HT1080 (cell line): ENCODE measurements at places on chromosomes 7 and 10.

GRCh38 chr7:73366127-73366526 is 38.2 kb downstream of the FKBP6 start:
- no peak for DNase-seq

- peak; percentile 44 for DNase-seq
These were observed 90.2 kb downstream of the FRMD4A start for GRCh38 chr10:14240253-14241189.

GRCh38 chr7:3589752-3590151 is 288.7 kb downstream of the SDK1 start:
- DNase-seq = no peak

DNA sequence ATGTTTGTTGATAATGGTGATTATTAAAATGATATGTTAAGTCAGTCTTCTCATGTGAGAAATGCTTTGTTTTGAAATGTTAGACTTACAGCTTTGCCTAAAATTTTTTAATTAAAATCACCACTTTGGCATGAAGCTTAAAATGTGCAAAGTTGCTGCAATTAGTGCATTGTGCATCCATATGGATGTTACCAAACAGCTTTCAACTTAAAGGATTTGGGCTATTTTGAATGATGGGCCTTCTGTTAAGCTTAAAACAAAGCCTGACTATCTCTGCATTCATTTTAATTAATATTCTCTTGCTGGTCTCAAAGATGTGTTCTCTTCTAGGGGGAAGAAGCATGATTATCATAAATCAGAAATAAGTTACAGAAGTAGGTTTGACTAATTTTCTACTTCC is 64.6 kb upstream of the FZD1 start:
- no peak for DNase-seq

GRCh38 chr7:116120839-116121238 is 89.5 kb upstream of the TES start:
- no peak for DNase-seq

- no peak for DNase-seq
These were observed 227.4 kb downstream of the CELF2 start for GRCh38 chr10:11245095-11245479.

DNA sequence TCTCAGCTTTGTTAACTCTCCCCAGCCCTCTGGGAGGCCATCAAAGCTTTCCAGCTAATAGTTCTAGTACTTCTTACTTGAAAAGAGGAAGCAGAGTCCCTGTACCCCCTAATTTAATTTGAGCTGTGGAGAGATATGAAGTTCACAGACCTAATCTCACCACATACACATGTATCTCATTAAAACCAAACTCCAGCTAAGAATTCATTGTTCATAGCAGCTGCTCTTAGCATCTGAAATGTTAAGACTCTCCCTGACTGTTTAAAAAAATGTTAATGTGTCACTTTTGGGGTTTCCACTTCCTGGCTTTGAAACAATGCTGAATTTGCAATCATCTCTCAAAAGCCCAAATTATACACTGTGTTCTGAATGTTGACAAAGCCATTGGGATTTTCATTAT is 16.2 kb upstream of the MRC1 start:
- DNase-seq = no peak

DNA sequence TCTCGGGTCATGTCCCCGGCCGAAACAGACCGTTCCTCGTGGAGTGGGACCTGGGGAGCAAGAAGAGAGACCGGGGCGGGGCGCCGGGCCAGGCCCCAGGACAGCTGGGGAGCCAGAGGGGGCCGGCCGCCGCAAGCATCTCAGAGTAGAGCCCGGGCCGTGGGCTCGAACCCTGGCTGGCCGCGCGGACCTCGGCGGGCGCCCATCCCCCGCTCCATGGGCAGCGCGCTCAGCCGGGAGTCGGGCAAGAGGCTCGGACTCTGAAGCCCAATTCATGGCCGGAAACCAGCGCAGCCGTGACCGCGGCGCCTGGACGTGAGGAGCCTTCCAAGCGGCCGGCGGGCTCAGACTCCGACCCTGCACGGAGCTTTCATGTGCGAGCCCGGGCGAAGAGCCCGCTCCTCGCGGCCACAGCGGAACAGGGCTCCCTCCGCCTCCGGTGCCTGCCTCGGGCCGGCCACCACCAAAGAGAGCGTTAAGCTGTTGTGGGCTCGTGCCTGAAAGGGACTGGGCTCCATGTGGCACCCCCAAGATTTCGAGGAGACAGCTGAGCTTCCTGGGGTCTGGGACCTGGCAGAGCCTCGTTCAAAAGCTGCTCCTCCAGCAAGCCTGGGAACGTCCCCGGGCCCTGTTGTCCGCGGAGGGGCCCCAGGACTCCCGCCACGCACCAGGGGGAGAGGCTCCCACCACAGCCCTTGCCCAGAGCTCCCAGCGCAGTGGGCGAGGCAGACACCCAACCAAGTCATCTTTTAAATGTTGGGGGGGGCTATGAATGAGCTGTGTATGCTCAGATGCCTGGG is 757 bp upstream of the GRID1 start:
- DNase-seq = no peak

GRCh38 chr7:151700586-151701165 is 176.2 kb downstream of the PRKAG2 start:
- DNase-seq = peak; percentile 64

DNA sequence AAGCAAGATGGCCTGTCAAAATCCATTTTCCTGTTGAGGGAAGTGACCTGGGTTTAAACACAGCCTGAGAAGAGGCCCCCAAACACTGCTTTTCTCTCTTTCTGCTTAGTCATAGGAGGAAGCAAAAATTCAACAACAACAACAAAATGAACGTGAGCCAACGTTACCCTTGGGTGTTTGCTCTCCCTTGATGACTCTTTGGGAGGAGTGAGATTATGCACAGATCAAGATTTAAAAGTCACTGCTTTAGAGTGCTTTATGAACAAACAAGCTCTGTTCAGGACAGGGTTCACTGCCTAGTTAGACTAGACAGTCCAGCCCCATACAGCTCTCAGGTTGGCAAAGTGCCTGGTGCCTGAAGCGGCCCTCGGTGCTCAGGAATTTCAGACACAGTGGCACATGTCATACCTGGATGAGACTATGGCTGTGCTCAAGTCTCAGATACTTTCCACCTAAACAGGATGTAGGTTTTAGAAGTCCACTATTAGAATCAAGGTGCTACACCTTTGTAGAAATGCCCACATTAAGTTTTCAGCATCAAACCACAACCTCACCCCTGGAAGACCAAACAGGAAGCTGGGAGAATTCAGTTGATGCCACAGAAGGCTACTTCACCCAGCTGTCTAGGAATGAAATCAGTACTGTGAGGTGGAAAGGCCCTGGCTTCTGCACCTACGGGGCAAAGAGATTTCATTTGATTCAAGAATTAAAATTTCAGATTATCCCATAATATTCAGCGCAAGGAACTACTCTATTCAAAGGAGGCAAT is 38.7 kb downstream of the DENND11 start:
- DNase-seq = no peak

GRCh38 chr7:90692947-90693346 is 96.8 kb downstream of the CDK14 start:
- no peak for DNase-seq

DNA sequence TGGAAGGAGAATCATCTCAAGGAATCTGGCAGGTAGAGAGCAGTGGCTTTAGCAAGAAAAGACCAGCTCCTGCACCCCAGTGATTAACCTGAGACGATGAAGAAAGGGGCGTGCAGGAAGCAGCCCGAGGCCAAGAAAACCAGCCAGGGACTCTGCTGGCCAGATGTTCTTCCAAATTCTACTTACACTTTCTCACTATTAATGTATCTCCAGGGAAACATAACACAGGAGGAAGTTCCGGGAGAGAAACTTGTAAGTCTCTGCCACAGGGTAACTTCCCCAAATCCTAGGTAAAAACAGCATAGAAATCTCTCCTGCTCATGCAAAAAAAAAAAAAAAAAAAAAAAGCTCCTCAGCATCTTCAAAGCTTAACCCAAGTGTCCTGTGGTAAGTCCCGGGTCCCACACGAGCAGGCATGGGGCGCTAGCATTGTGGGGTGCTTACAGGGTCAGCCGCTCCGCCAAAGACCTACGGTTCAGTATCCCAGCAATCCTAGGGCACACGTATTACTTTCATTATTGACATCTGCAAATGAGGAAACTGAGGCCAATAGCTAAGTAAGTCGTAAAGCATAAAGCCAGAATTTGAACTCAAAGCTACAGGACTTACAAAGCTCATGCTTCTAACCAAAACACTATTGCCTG is 97.2 kb upstream of the GNA12 start:
- no peak for DNase-seq

- no peak for DNase-seq
These were observed 886 bp downstream of the NSUN6 start for GRCh38 chr10:18650404-18650997.

GRCh38 chr7:85184599-85185423 is 2.0 kb downstream of the SEMA3D start:
- DNase-seq = peak; percentile 36
